Endothelial cell of coronary artery (primary cell): ENCODE measurements at places on chromosomes 16 and 17. TPM values are rescaled to one million over a fixed set of nuclear protein-coding genes. Genes with fewer than 3 reads are reported as not detected.

Gene SOX8
- total RNA-seq, result 0.28 and 0.45 TPM in 2 replicates

Gene PDPR
- total RNA-seq, result 16.6 and 24.4 TPM in 2 replicates

Gene ENO3
- 0.99 and 1.8 TPM in 2 replicates for total RNA-seq

Gene SULT1A2
- total RNA-seq, result 0.19 TPM in 1 of 2 replicates, not detected in the other

Gene HLF
- 0.18 TPM in 1 of 2 replicates, not detected in the other for total RNA-seq

Gene CDH8
- total RNA-seq, result 0.28 TPM in 1 of 2 replicates, not detected in the other

Gene SLC13A2
- not detected in 2 replicates for total RNA-seq

Gene CLEC18C
- total RNA-seq, result 0.19 TPM in 1 of 2 replicates, not detected in the other

Gene TP53TG3C
- not detected in 2 replicates for total RNA-seq

Gene ARL17B
- total RNA-seq, result 2.1 and 2.5 TPM in 2 replicates

Gene NTN1
- 0.09 TPM in 2 replicates for total RNA-seq

Gene CCDC200
- total RNA-seq, result not detected in 2 replicates

Gene SDK2
- 0.09 TPM in 1 of 2 replicates, not detected in the other for total RNA-seq

Gene ELMO3
- 0.72 and 1.2 TPM in 2 replicates for total RNA-seq

Gene VAT1L
- total RNA-seq, result 3.0 and 10.3 TPM in 2 replicates

Gene DDX5
- 430 and 665 TPM in 2 replicates for total RNA-seq

Gene C17orf107
- total RNA-seq, result 0.63 and 1.6 TPM in 2 replicates

Gene GRAPL
- 15.2 and 40.6 TPM in 2 replicates for total RNA-seq

Gene TBC1D3H
- not detected in 2 replicates for total RNA-seq

Gene PGS1
- total RNA-seq, result 33.9 and 45.0 TPM in 2 replicates

Gene KRTAP2-1
- total RNA-seq, result not detected in 2 replicates

Gene ZNF213
- total RNA-seq, result 3.4 and 5.6 TPM in 2 replicates

Gene CACNG1
- total RNA-seq, result not detected in 2 replicates
